ENCODE measurements at places on chromosomes 13 and 19.

- H3K27ac ChIP-seq: no peak overlapping the region
- no peaks in the 10 kb centered on the region for H3K36me3 ChIP-seq
- no peak overlapping the region for H3K4me3 ChIP-seq
- no peaks in the 10 kb centered on the region for H3K27me3 ChIP-seq
- H3K4me1 ChIP-seq: peaks cover 3% of the 10 kb centered on the region
Measured at GRCh38 chr13:48741377-48741776, 87.6 kb downstream of the CYSLTR2 start.

DNA sequence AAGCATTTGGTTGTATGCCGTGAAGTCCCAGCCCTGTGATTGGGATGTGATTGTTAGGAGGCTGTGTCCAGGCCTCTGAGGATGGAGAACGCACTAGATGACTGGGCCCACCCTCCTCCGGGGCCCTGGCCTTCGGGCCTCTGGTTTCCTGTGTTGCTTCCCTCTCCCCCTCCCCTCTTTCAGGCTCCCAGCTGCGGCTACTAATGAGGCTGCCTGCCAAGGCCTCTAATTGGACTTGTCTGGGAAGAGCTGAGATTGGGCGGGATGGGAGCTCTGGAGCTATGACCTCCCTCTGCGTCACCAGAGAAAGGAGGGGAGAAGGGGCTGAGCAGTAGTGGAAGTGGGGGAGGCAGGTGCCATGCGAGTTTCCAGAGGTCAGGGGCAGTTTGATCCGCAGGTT lies 9.9 kb downstream of the PTH2 start:
- no peak overlapping the region for H3K27ac ChIP-seq
- DNase-seq: no peak
- H3K27me3 ChIP-seq: no peaks in the 10 kb centered on the region

GRCh38 chr13:113817860-113818691 lies 45.8 kb downstream of the GAS6 start:
- no peaks in the 10 kb centered on the region for H3K27me3 ChIP-seq
- H3K36me3 ChIP-seq: peaks cover 11% of the 10 kb centered on the region
- H3K4me3 ChIP-seq: no peak overlapping the region
- H3K4me1 ChIP-seq: peaks cover 88% of the 10 kb centered on the region
- DNase-seq: no peak
- peak overlapping the region; percentile 71 for H3K27ac ChIP-seq

GRCh38 chr19:46713781-46714443 lies 3.0 kb downstream of the PRKD2 start:
- peak overlapping the region; percentile 64 for H3K4me3 ChIP-seq
- peaks cover 41% of the 10 kb centered on the region for H3K4me1 ChIP-seq
- DNase-seq: peak; percentile 93
- H3K27ac ChIP-seq: peak overlapping the region; percentile 81
- H3K36me3 ChIP-seq: peaks cover 25% of the 10 kb centered on the region

GRCh38 chr13:20442375-20442774 lies 83.3 kb downstream of the CRYL1 start:
- H3K27ac ChIP-seq: no peak overlapping the region
- DNase-seq: no peak
- no peaks in the 10 kb centered on the region for H3K36me3 ChIP-seq
- H3K27me3 ChIP-seq: no peaks in the 10 kb centered on the region
- no peak overlapping the region for H3K4me3 ChIP-seq

GRCh38 chr19:48064509-48064908 lies 20.6 kb upstream of the CABP5 start:
- no peak for DNase-seq
- no peak overlapping the region for H3K27ac ChIP-seq
- H3K4me3 ChIP-seq: no peak overlapping the region
- no peaks in the 10 kb centered on the region for H3K36me3 ChIP-seq

GRCh38 chr13:110628477-110628793 lies 13.1 kb downstream of the NAXD start:
- H3K4me1 ChIP-seq: peaks cover 9% of the 10 kb centered on the region
- peaks cover 58% of the 10 kb centered on the region for H3K36me3 ChIP-seq
- no peak overlapping the region for H3K27ac ChIP-seq
- H3K27me3 ChIP-seq: no peaks in the 10 kb centered on the region

DNA sequence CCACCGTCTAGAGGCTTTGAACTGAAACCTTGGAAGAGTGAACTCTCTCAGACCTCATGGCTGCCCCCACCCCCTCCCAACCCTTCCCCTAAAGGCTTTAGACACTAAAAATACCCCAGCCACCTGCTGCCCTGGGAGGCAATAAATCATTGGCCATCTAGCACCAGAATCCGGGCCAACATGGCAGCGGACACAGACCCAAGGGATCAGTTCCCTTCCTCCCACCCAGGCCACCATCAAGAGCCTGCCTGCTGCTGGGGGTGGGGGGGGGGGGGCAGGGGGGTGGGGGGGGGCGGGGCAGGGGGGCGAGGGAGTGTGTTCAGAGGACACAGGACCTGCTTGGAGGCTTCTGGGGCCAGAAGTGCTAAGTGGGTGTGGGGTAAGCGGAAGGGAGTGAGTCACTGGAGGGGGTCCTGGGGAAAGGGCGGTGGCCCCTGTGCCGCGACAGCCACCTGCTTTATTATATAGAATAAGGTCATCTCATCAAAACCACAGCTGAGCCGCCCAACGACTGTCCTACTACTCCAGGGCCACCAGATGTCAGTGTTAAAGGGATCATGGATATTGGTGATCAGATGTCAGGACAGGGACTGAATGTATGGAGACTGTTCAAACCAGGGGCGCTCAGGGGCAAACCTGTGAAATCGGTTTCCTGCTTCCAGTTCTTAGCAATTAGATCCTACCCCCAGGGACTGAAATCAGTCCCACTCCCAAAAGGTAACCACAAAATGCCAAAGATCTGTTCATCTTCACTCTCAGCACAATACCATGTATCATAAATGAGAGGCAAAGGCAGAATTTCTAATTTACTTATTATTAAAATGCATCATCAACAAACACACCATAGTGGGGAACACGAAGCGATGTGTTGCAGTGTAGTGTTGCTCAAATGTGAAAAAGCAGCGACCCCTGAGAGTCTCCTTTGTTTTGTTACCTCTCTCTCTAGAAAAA lies 24.3 kb downstream of the ARL11 start:
- no peak overlapping the region for H3K27ac ChIP-seq
- no peak overlapping the region for H3K4me3 ChIP-seq
- no peaks in the 10 kb centered on the region for H3K4me1 ChIP-seq
- no peaks in the 10 kb centered on the region for H3K27me3 ChIP-seq

GRCh38 chr19:43738780-43739211 lies 16.0 kb downstream of the SMG9 start:
- DNase-seq: no peak
- peaks cover 7% of the 10 kb centered on the region for H3K36me3 ChIP-seq
- H3K4me3 ChIP-seq: no peak overlapping the region
- no peaks in the 10 kb centered on the region for H3K27me3 ChIP-seq
- no peaks in the 10 kb centered on the region for H3K4me1 ChIP-seq

- H3K27ac ChIP-seq: no peak overlapping the region
- peaks cover 10% of the 10 kb centered on the region for H3K36me3 ChIP-seq
- DNase-seq: no peak
- no peak overlapping the region for H3K4me3 ChIP-seq
Measured at GRCh38 chr19:43489979-43490599, 14.5 kb downstream of the PHLDB3 start.

- no peaks in the 10 kb centered on the region for H3K4me1 ChIP-seq
- H3K27ac ChIP-seq: no peak overlapping the region
- H3K4me3 ChIP-seq: no peak overlapping the region
- H3K36me3 ChIP-seq: peaks cover 2% of the 10 kb centered on the region
- H3K27me3 ChIP-seq: no peaks in the 10 kb centered on the region
Measured at GRCh38 chr19:10920781-10921180, 7.7 kb downstream of the YIPF2 start.

GRCh38 chr19:21135433-21135832 lies 6.4 kb upstream of the ZNF431 start:
- no peaks in the 10 kb centered on the region for H3K36me3 ChIP-seq
- H3K4me1 ChIP-seq: no peaks in the 10 kb centered on the region
- DNase-seq: no peak
- H3K4me3 ChIP-seq: no peak overlapping the region
- H3K27ac ChIP-seq: no peak overlapping the region
- no peaks in the 10 kb centered on the region for H3K27me3 ChIP-seq

DNA sequence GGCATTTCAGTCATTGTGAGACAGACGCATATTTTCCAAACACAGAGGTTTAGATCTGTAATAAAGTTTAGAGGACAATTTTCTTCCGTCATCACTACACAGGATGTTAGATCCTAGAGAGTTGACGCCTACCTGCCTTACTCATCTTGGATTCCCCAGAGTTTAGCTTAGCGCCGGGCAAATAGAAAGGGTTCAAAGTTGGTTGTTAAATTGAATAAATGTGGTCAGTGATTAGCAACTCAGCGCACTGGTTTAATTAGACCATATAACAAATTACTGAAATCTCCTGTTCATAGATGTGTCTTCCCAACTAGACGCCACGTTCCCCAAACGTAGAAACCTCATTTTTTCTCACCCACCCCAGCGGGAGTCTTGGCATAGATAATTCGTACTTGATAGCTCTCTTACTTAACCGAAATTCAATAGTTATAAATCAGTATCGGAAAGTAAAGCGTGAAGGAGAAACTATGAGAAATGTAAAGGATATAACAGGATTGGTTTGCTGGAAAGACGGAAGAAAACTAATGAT lies 726 bp upstream of the UFM1 start:
- H3K4me1 ChIP-seq: peaks cover 19% of the 10 kb centered on the region
- peak overlapping the region; percentile 36 for H3K4me3 ChIP-seq
- peak overlapping the region; percentile 95 for H3K27ac ChIP-seq
- no peaks in the 10 kb centered on the region for H3K27me3 ChIP-seq
- peaks cover 16% of the 10 kb centered on the region for H3K36me3 ChIP-seq

DNA sequence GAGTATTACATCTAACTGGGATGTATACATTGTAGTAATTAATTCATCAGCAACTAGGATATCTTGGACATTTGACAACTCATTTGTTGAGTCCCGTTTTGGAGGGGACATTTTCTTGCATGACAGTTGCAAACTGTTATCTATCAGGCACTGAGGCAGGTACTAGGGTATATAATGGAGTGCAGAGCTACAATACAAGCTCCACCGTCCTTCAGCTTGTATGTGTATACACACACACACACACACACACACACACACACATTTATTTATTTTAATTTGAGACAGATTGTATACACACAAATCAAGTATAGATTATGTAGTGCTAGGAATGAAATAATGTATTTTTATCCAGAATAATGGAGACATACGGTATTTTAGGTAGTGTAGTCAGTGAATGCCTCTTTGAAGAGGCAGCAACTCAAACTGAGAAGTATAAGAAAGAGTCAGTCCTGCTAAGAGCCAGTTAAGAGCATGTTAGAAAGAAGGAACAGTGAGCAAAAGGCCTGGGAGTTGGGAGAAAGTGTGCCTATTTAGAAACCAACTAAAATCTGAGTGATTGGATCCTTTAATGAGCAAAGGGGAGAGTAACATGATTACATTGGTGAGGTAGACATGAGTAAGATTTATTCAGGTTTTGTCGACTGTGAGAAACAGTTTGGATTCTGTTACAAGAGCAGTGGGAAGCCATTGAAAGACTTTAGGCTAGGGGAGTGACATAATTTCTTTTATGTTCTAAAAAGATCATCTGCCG lies 74.5 kb downstream of the NBEA start:
- no peaks in the 10 kb centered on the region for H3K36me3 ChIP-seq
- no peak overlapping the region for H3K27ac ChIP-seq
- no peaks in the 10 kb centered on the region for H3K4me1 ChIP-seq
- no peak for DNase-seq
- no peaks in the 10 kb centered on the region for H3K27me3 ChIP-seq

GRCh38 chr19:3024509-3024869 lies 4.6 kb downstream of the TLE2 start:
- H3K4me1 ChIP-seq: peaks cover 20% of the 10 kb centered on the region
- H3K36me3 ChIP-seq: no peaks in the 10 kb centered on the region
- no peaks in the 10 kb centered on the region for H3K27me3 ChIP-seq
- DNase-seq: no peak

DNA sequence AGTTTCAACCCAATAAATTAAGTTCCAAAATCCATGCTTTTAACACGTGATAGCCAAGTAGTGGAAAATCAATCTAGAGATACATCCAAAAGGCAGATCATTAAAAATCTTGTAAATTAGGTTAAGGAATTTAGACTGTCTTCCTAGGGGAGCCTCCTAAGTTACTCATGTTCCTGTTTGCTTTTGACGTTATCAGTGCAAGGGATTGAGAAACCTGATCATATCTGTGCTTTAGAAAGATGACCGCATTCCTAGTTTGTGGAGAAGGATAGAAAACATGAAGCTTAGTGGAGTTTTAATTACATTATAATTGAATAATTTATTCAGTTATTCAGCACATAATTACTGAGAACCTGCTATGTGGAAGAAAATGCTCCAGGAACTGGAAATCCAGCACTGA lies 251.0 kb upstream of the ARGLU1 start:
- no peaks in the 10 kb centered on the region for H3K4me1 ChIP-seq
- H3K27me3 ChIP-seq: no peaks in the 10 kb centered on the region
- no peak for DNase-seq
- no peak overlapping the region for H3K4me3 ChIP-seq
- H3K36me3 ChIP-seq: no peaks in the 10 kb centered on the region

DNA sequence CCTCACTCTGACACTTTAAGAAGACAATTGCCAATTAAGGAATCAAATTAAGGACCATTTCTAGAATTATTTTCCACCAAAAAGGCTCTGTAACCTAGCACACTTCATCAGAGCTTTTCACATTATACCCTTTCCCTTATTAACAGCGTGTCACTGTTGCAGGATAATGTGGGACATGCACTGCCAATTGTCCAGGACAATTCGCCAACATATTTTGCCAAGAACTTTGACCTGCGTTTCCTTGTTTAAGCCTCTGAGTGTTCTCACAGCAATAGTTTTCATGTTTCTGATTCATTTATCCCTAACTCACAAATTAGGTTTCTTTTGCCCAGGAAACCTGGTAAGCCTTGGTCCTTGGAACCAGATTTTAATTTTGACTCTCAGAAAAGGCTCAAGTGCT lies 13.3 kb downstream of the COL4A1 start:
- H3K27ac ChIP-seq: no peak overlapping the region
- DNase-seq: no peak
- no peak overlapping the region for H3K4me3 ChIP-seq
- H3K36me3 ChIP-seq: no peaks in the 10 kb centered on the region
- peaks cover 5% of the 10 kb centered on the region for H3K4me1 ChIP-seq
- H3K27me3 ChIP-seq: no peaks in the 10 kb centered on the region

DNA sequence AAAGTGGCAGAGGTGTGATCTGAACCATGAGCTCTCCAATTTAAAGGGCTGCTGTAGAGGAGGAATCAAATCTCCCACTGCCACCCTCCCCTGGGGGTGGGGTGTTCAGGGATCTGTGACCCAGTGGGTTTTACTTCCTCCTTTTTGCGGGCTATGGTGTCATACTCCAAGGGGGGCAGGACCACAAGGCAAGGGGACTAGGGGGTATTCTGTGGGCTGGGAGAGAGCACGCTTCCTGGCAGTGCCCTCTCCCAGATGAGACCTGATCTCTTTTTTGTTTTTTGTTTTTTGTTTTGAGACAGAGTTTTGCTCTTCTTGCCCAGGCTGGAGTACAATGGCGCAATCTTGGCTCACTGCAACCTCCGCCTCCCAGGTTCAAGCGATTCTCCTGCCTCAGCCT lies 10.3 kb downstream of the PLD3 start:
- no peaks in the 10 kb centered on the region for H3K27me3 ChIP-seq
- H3K4me3 ChIP-seq: no peak overlapping the region
- peaks cover 10% of the 10 kb centered on the region for H3K36me3 ChIP-seq
- peak overlapping the region; percentile 17 for H3K27ac ChIP-seq

All from upper lobe of left lung (tissue), 6 donors.